GM18507 (cell line): ENCODE measurements at places on chromosomes 7 and 10.

DNA sequence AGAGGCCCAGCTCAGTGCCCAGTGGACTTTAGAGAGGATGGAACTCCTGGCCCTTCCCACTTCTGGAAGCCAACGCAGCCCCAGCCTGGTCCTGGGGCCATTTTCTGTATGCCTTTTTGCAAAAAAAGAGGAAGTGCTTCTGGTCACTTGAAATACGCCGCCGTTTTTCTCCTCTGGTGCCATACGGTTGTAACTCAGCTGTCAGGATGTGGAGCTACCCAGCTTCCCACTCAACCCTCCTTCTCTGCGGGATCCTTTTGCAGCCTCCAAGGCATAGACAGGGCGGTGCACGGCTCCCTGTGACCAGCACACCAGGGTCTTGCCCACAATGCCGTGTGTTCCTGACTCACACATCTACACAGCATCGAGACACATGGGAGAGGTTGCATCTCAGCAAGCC is 369.6 kb downstream of the TCERG1L start:
- no peak for DNase-seq

- no peak for DNase-seq
Observed at GRCh38 chr10:73798927-73799560, 12.4 kb downstream of the NDST2 start.

DNA sequence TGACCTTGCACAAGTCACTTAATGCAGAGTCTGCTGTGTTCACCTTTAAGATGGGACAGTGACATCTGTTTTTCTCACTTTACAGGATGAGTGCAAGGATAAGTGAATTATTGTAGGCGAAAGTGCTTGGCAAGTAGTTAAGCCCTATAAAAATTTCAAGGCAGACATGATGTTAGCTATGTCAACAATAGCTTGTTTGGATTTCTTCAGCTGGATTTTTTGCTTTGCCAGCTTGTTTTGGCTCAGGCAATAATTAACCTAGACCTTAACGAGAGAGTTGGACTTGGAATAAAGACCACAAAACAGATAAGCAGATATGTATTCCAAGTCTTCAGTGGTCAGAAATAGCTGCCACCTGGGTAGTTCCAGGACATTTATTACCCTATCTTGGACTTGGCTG is 255.2 kb downstream of the ARL4A start:
- DNase-seq, result no peak

DNA sequence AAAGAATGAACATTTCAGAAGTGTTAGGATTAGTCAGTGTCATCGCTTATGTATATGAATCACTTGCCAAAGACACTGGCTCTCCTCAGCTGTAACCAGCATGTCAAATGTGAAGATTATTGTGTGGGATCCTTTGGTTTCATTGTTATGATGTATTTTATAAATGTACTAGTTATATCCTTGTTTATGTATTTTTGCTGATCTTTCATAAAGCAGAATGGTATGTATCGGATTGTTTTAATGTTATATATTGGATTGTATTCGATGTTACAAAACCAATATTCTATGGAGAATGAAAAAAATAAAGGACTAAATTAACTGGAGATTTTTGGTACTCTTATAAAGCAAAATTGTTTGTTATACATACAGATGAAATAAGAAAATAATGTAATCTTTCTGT is 49.2 kb downstream of the ACADSB start:
- DNase-seq, result no peak

GRCh38 chr10:106559442-106559841 is 605.1 kb downstream of the SORCS1 start:
- DNase-seq, result no peak

- DNase-seq, result no peak
Observed at GRCh38 chr7:51325908-51326307, 9.3 kb upstream of the COBL start.

- DNase-seq, result no peak
Observed at GRCh38 chr7:116229366-116229765, 19.0 kb downstream of the TES start.

DNA sequence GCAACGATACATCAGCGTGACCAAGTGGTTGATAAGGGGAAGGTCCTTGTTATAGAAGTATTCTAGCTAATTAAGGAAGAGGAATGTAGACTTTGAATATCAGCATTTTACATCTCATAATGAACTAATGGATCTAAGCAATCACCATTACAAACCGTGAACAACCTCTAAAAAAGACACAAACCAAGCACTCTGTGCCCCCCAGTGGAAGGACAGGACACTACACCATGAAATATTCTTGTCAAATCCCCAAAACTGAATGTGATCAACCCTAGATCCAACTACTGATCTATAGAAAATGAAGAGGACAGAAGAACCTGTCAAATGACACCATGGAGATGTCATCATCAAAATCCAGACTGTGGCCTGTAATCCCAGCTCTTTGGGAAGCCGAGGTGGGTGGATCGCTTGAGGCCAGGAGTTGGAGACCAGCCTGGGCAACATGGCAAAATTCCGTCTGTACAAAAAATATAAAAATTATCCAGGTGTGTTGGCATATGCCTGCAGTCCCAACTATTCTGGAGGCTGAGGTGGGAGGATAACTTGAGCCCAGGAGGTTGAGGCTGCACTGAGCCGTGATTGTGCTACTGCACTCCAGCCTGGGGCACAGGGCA is 111.3 kb upstream of the CARD11 start:
- DNase-seq, result peak; percentile 45

- no peak for DNase-seq
Observed at GRCh38 chr7:61111-61510, 131.3 kb upstream of the FAM20C start.

DNA sequence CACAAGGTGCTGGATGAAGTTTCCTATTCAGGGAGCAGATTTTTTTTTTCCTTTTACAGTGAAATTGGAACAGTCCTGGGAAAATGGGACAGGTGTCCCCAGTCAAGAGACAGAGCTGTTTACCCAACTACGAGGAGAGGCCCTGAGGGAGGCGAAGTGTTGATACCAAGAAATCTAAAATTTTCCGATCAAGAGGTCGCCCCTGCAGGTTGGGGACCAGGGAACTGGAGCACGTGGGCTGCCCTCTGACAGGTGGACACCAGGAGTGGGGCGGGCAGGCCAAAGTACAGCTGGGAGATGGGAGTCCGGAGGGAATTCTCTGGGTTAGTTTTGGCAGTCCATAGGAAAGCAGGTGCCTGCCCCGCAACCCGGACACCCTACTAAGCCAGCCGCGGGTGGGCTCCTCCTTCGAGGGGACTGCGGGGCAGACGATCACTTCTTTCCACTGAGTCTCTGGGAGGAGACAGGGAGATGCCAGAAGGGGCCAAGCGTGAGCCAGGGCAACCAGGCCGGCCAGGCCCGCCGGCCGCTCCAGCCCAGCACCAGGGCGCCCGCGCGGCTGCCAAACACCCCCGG is 965 bp upstream of the CAMK1D start:
- no peak for DNase-seq

GRCh38 chr7:148031811-148032210 is 558.8 kb upstream of the C7orf33 start:
- DNase-seq, result no peak

DNA sequence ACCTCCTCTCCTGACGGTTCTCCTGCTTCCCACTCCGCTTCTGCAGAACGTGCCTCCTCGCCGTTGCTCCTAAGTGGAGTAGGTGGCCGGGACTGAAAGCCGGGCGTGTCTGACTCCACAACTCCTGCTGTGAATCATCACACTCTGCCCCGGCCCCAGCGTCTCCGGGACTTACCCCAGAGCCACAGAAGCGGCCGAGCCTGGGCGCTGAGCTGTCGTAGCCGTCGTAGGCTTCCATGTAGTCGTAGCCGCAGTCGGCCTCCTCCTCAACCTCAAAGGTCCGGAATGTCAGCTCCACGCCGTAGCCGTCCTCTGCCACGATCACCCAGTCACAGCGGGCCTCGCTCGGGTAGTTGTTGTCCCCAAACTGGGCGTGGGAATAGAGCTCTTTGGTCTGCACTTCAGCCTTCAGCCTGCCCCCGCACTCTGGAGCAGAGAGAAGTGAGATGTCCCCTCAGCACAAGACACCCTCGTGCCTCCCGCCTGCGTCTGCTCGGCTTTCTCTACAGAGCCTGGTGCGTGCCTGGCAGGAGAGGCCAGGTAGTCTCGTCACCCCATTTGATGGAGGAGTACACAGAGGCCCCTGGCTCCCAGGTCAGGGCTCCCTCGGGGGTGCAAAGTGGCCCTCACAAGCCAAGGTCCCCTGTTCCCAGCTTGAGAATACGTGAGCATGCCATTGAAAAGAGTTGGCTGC is 11.2 kb upstream of the OPALIN start:
- DNase-seq, result no peak

DNA sequence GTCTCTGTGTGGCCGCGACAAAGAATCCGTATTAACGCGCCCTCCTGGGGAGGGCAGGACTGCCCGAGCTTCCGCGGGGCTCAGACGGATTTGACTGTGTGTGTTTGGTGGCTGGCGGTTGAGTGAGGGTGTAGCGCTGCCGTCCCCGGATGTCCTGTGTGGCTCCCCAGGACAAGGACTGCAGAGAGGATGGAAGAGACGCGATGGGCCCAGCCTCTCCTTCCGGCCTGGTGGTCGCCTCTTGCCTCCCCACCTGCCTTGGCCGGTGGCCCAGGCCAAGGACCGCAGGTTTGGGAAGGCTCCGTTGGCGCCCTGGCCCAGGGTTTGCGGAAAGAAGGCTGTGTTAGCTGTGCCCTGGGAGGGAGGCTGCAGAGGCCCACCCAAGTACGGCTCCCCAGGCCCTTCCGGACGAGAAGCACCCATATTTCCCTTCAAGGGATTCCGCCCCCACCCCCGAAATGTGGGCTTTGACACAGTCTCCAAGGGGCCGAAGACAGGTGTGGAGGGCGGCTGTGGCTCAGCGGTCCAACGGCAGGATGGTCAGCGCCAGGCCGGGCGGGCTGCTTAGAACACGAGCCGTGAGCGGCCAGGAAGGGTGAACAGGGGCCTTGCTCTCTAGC is 2.3 kb downstream of the UNCX start:
- DNase-seq, result no peak

DNA sequence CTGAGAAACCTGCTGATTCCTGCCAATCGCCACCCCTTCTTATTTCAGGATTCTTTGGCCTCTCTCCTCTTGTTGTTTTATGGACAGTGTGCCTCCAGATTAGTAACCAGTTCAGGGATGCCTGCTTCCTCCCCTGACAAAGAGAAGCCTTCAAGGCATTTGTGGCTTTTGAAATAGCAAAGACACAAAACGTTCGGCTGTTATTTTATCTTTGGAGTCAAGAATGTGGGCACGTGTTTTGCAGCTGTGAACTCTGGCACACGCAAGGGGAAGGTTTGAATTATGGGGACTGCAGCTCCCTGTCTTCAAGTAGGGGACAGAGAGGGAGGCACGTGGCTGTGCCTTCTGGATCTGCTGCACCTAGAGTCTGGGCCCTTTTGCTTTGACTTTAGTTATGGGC is 157.9 kb upstream of the GRB10 start:
- DNase-seq, result no peak

- DNase-seq, result no peak
Observed at GRCh38 chr10:62450912-62451610, 76.9 kb downstream of the ZNF365 start.

GRCh38 chr10:79287973-79288723 is 59.1 kb upstream of the PPIF start:
- no peak for DNase-seq

DNA sequence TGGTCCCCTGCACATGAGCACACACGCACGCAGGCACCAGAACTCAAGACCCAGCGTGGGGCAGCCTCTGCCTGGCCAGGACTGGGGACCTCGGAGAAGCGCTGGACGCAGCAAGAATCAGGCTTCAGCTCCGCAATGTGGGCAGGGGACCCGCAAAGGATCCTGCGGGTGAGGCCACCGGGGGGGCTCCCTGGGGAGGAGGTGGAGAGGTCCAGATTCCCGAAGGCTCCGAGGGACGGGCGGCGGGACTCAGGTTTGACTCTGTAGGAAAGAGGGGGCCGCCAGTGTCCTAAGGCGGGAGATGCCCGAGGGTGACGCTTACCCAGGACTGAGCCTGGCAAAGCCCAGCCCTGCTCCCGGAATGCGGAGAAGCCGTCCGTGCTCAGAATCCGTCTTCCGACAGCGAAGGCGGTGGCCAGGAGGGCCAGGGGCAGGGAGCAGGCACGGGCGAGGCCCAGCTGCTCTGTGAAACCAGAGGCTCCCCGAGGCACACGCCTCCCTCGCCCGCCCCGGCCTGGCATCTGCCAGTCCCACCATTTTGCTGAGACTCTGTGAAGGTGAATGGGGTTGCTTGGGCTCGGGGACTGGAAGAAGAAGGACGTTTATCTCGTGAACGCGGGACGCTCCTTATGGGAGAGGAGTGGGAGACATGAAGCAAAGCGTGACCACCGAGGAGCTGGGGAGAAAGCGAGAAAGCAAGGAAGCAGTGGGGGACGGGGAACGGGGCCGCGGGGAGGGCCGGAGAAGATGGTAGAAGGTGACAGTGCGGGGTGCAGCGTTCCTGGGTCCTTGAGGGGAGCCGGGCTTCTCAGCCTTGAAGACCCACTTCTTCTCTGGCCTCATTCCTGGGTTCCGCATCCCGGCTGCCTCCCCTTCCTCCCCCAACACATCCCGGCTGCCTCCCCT is 489.2 kb downstream of the PTPRN2 start:
- no peak for DNase-seq

DNA sequence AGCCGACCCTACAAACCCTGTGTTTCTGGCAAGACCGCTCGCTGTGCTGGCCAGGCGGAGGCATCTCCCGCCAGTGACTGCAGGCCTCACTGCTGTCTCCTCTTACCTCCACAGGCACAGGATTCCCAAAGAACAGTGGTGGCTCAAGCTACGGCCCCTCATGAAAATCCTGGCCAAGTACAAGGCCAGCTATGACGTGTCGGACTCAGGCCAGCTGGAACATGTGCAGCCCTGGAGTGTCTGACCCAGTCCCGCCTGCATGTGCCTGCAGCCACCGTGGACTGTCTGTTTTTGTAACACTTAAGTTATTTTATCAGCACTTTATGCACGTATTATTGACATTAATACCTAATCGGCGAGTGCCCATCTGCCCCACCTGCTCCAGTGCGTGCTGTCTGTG is 36.2 kb downstream of the PITRM1 start:
- DNase-seq, result no peak

DNA sequence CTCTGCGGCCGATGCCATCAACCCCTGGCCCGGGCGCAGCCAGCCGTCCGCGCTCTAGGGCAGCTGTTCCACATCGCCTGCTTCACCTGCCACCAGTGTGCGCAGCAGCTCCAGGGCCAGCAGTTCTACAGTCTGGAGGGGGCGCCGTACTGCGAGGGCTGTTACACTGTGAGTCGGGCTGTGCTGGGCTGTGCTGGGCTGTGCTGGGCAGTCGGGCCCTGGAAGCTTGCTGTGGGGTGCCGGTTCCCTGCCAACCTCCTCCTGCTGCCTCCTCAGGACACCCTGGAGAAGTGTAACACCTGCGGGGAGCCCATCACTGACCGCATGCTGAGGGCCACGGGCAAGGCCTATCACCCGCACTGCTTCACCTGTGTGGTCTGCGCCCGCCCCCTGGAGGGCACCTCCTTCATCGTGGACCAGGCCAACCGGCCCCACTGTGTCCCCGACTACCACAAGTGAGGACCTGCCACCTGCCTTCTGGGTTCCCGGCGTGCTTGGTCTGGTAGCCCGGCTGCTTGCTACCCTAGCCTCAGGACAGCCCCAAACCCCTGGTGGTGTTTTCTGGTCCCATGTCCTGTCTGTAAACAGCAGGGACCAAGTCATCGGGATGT is 7.5 kb downstream of the ZYX start:
- DNase-seq, result no peak

- DNase-seq, result no peak
Observed at GRCh38 chr7:3560495-3560894, 259.4 kb downstream of the SDK1 start.
